Right lobe of liver (tissue), 6 donors: ENCODE measurements at places on chromosomes 5 and 9. TPM values are rescaled to one million over a fixed set of nuclear protein-coding genes. Genes with fewer than 3 reads are reported as not detected.

OR1Q1 gene
- total RNA-seq = not detected

- H3K27ac ChIP-seq = no peak overlapping the region
- no peaks in the 10 kb centered on the region for H3K36me3 ChIP-seq
- H3K4me3 ChIP-seq = no peak overlapping the region
- no peaks in the 10 kb centered on the region for H3K4me1 ChIP-seq
- no peak for DNase-seq
- no peaks in the 10 kb centered on the region for H3K27me3 ChIP-seq
Measured at GRCh38 chr5:50958852-50959457, 292.5 kb downstream of the PARP8 start.

GRCh38 chr9:94443032-94443722 is 111.7 kb upstream of the PCAT7 start:
- H3K27me3 ChIP-seq = no peaks in the 10 kb centered on the region
- DNase-seq = no peak
- no peak overlapping the region for H3K27ac ChIP-seq
- no peak overlapping the region for H3K4me3 ChIP-seq
- no peaks in the 10 kb centered on the region for H3K36me3 ChIP-seq
- H3K4me1 ChIP-seq = no peaks in the 10 kb centered on the region

DNA sequence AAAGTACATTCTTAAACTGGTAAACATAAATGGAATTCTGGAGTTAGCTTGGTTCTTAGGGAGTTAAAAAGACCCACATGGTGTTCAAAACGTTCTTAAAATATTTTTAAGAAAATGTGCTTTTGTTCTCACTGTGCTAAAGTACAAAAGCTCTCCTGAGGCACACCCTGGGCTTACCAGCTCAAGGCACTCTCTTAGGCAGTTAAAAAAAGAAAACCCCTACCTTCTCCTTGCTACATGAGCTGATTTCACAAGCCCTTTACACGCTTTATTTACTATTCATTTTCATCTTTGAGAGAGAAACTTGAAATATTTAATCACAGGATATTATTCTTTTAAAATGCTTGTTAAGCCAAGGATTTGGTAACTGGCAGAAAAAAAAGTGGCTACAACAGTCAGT is 723.3 kb upstream of the GRAMD2B start:
- no peaks in the 10 kb centered on the region for H3K4me1 ChIP-seq
- H3K4me3 ChIP-seq = no peak overlapping the region
- no peaks in the 10 kb centered on the region for H3K36me3 ChIP-seq
- H3K27me3 ChIP-seq = no peaks in the 10 kb centered on the region
- no peak overlapping the region for H3K27ac ChIP-seq

DNA sequence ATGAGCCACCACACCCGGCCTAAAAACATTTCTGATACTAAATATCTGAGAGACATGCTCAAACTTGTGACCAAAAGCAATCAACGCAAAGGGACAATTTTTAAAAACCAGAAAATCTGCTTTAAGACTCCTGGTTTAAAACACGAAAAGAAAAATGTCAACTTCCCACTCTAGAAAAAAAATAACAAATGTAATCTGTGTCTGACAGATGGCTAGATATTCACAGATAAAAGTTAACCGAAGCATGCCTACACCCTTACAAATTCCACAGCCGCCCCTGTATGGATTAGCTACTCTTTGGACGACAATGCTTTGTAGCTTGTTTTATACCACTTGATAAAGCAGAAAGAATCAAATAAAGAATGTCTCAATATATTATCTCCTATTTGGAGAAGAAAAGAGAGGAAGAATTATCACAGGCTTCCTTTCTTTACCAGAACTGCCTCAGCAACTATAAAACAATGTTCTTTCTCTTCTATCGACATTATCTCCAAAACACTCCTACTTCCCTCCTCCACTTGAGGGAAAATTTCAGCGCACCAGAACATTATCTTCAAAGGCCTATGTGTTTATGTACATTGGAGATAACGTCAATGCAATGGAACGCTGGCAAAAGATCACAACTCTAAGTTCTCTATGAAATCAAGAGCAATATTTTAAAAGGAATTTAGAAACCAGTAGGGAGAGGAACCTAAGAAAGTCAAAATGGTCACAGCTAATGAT is 26.2 kb downstream of the CEMIP2 start:
- no peaks in the 10 kb centered on the region for H3K27me3 ChIP-seq
- H3K4me1 ChIP-seq = peaks cover 34% of the 10 kb centered on the region
- no peaks in the 10 kb centered on the region for H3K36me3 ChIP-seq
- no peak for DNase-seq

NTNG2 gene
- total RNA-seq = 1.6 TPM

DNA sequence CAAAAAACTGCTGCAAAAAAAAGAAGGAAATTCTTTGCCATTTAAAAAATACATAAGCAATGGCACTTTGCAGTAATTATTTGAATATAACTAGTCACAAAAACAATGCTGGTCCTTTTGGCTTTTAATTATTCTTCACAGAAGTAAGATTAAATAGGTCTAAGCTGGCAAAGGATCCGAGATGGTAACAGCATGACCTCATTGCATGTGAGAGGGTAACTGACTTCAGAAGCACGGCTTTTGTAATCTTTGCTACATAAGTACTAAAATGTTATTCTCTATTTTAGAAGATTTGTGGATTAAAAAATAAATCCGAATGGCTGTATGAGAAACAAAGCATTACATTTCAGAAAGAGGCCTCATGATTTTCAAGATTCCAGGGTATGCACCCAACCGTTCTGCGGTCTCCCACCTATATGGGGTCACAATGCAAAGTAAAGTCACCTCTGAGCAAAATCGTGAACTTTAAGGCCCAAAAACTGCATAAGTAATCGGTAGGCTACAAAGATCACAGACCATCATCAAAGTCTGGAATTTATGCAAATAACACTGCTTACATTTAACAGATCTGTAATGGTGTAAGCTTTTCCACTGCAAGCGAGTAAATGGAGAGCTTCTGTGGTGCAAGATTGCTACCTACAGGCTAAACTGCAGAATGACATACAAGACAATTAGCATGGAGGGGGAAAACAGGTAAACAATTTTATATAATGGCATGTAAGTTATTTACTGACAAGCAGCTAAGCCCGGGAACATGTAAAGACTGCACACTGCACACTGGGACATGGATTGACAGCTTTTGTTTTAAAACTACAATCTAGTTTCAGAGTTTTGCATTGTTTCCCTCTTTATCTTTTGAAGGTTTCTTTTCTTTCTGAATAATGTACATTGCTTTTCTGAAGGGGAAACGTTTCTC is 231.6 kb downstream of the SLF1 start:
- no peaks in the 10 kb centered on the region for H3K27me3 ChIP-seq
- DNase-seq = no peak
- H3K27ac ChIP-seq = no peak overlapping the region
- no peaks in the 10 kb centered on the region for H3K4me1 ChIP-seq
- no peaks in the 10 kb centered on the region for H3K36me3 ChIP-seq

DNA sequence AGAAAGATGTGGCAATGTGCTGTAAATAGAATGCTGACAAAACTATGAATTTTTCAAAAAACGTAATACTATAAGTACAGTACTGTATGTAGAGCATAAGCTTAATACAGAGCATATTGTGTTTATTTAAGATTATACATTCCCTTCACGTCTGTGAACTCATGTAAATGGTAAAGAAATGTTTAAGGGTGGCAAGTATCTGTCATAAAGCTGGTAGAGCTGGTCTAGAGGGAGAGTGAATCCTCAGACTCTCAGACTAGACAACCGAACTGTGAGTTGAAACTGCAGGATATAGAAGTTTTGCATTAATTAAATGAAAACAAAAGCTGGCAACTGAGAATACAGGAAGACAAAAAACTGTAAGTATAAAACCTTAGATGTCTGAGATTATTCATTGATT is 87.3 kb upstream of the ANXA1 start:
- no peaks in the 10 kb centered on the region for H3K4me1 ChIP-seq
- no peaks in the 10 kb centered on the region for H3K36me3 ChIP-seq
- H3K27me3 ChIP-seq = no peaks in the 10 kb centered on the region
- H3K4me3 ChIP-seq = no peak overlapping the region

DNA sequence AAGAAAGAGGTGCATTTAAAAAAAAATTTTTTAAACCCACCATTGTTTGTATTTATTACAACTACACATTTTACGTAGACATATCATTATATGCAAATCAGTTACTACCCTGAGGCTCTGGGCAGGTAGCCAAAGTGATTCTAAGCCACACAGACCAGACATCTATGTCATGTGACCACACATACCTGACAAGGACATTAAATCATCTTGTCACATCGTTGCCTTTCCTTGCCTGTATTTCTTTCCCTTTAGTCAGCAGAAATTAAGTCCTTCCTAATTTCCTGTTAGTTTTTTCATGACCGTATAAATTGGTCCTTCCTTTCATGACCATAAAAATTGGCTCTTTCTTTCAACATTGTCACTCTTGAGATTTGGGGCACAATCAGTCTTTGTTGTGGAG is 134.2 kb upstream of the MARCHF11 start:
- no peak for DNase-seq
- H3K36me3 ChIP-seq = no peaks in the 10 kb centered on the region
- no peak overlapping the region for H3K27ac ChIP-seq
- H3K4me1 ChIP-seq = no peaks in the 10 kb centered on the region
- H3K4me3 ChIP-seq = no peak overlapping the region

NR5A1 gene
- not detected for total RNA-seq

- no peaks in the 10 kb centered on the region for H3K27me3 ChIP-seq
- peaks cover 3% of the 10 kb centered on the region for H3K4me1 ChIP-seq
- H3K4me3 ChIP-seq = no peak overlapping the region
- no peak for DNase-seq
- no peaks in the 10 kb centered on the region for H3K36me3 ChIP-seq
Measured at GRCh38 chr5:106106384-106106783, 1564.4 kb downstream of the EFNA5 start.

- H3K4me1 ChIP-seq = no peaks in the 10 kb centered on the region
- DNase-seq = no peak
- H3K4me3 ChIP-seq = no peak overlapping the region
- H3K27me3 ChIP-seq = no peaks in the 10 kb centered on the region
- no peak overlapping the region for H3K27ac ChIP-seq
Measured at GRCh38 chr5:16346380-16346779, 119.2 kb downstream of the ZNF622 start.

CDH6 gene
- 0.71 TPM for total RNA-seq

PPP1R26 gene
- total RNA-seq = 8.6 TPM

DNA sequence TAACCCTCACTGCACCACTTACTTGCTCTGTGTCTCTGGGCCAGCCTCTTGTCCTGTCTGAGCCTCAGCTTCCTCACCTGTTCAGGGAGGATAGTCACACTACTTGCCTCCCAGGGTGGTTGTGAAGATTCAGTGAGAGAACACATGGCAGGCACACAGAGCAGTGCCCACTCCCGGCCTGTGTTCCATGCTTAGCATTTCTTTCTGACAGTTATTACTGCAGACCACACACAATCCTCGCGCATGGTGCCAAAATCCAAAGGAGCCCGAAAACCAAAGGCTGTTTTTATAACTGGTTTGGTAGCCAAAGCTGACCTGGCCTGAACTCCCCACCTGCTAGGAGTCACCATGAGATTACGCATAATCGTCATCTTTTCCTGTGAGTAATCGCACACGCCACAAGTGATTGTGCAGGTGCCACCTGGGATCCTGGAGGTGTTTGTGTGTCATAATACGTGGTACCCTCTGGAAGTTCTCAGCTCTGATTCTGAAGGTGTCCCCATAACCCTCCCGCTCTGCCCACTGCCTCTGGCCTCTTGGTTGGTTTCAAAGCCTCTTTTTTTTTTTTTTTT is 84.6 kb upstream of the FBXW11 start:
- DNase-seq = no peak
- no peaks in the 10 kb centered on the region for H3K27me3 ChIP-seq
- no peak overlapping the region for H3K4me3 ChIP-seq
- H3K27ac ChIP-seq = no peak overlapping the region
- no peaks in the 10 kb centered on the region for H3K36me3 ChIP-seq

GZMA gene
- total RNA-seq = 2.9 TPM

- no peaks in the 10 kb centered on the region for H3K27me3 ChIP-seq
- no peak for DNase-seq
- no peak overlapping the region for H3K4me3 ChIP-seq
- no peaks in the 10 kb centered on the region for H3K4me1 ChIP-seq
Measured at GRCh38 chr5:572398-573019, 39.6 kb upstream of the CEP72 start.

DNA sequence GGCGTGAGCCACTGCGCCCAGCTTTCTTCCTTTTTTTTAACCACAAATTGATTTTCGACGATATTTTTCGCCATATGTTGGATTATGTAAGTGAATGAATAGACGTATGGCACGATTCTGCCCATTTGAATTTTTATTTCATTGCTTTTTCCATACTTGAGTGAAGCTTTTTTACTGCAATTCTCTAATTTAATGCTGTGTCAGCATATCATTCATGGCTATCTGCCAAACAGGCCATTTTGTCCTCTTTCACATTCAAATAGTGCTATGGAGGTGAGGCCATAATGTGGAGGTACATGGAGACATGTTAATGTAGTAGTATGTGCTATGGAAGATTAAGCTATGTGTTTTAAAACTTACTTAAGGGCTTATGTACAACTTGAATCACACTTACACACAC is 152.1 kb upstream of the TUSC1 start:
- H3K4me1 ChIP-seq = no peaks in the 10 kb centered on the region
- no peak for DNase-seq
- no peaks in the 10 kb centered on the region for H3K27me3 ChIP-seq

GLRA1 gene
- not detected for total RNA-seq

GRCh38 chr5:137361280-137361679 is 137.8 kb downstream of the SPOCK1 start:
- no peaks in the 10 kb centered on the region for H3K36me3 ChIP-seq
- no peak overlapping the region for H3K4me3 ChIP-seq
- no peak for DNase-seq
- H3K27ac ChIP-seq = no peak overlapping the region

MPDZ gene
- 29.3 TPM for total RNA-seq

DNA sequence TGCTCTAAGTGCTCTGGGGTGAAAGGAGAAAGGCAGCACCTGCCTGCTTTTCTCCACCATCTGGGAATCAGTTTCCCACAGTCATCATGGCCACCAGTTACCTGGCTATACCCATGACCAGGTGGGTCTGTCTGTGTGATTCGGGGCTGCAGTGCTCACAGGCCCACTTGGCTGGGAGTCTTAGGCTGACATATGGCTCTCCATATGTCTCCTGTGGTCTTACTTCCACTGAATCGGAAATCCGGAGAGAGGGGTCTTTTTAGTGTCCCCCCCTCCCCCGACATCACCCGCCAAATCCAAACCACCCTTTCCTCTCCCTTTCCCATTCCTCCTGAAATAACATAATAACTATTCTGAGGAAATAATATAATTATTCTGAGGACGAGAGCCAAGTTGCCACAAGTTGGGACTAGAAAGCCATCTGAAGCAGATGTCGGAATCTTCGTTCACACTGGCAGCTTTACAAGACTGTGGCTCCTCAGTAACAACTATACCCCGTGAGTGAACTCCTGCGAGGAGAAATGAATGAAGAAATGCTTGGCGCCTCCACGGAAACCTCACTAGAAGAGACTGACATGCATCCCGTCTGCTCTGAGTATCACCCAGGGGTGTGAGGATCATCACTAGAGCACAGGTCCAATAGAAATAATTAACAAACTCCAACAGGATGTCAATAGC is 143.4 kb downstream of the MYO10 start:
- H3K27me3 ChIP-seq = no peaks in the 10 kb centered on the region
- H3K36me3 ChIP-seq = no peaks in the 10 kb centered on the region
- DNase-seq = no peak
- no peaks in the 10 kb centered on the region for H3K4me1 ChIP-seq

CD180 gene
- total RNA-seq = 0.44 TPM

STING1 gene
- 5.7 TPM for total RNA-seq

TMEM171 gene
- 1.5 TPM for total RNA-seq

SPINK13 gene
- not detected for total RNA-seq

SLC46A2 gene
- total RNA-seq = not detected

GPRIN1 gene
- total RNA-seq = 0.18 TPM

- no peaks in the 10 kb centered on the region for H3K36me3 ChIP-seq
- no peaks in the 10 kb centered on the region for H3K27me3 ChIP-seq
- peak; percentile 77 for DNase-seq
- peak overlapping the region; percentile 90 for H3K27ac ChIP-seq
- no peaks in the 10 kb centered on the region for H3K4me1 ChIP-seq
Measured at GRCh38 chr5:140574165-140574564, 9.5 kb downstream of the SLC35A4 start.
